ENCODE measurements at places on chromosomes 1 and 21.
A peak's percentile ranks its signal among the peaks of the same experiment; 100 is the strongest.

DNA sequence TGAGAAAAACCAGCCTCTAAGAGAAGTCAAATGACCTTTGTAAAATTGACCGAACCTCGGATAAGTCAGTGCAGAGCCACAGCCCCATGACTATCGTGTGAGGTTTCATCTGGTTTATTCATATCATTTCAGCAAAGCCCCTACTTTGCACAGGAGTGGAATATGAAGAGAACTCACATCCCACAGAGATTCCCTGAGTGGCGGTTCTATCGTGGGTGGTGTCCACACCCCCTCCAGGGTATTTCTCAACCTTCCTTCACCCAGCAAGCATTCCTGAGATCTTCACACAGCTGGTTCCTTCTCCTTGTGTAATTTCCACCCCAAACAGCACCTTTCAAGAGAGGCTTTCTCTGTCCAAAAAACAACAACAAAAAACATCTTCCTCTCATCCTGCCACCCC, 47.5 kb downstream of the EVA1C start:
- no peak for DNase-seq

DNA sequence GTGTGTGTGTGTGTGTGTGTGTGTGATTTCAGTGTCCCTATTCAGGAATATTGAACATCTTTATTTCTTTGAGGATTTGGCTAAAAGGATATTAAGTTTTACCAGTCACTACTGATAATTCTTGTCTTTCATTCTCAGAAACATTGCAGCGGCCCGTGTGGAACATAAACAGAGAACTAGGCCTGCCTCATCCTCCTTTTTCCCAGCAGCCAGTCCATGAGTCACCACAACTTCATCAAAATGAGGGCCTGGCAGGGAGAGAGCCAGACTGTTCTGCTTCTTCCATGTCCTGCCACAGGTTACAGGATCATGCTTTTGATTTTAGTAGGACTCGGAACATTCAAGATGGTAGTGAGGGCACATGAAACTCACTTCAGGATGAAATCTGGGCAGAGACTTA, 50.7 kb downstream of the LRIG2 start:
- DNase-seq = no peak

DNA sequence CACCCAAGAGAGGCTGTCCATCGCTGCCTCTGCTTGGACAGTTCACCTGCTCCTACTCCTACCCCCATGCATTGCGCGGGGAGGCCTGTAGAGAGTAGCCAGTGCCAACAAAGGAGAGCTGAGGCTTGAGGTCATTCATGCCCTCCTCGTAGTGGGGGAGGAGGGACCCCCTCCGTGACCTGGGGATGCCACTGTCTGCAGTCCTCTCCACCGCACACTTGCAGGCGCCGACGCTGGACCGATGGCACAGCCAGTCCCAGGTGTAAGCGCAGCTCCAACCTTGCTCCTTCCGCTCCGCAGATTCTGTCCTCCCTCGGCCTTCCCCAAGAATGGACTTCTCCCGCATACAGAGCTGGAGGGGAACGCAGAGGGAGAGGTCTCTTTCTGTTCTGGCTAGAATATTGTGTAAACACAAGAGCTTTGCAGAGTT, 672 bp upstream of the PHLDA3 start:
- no peak for DNase-seq

DNA sequence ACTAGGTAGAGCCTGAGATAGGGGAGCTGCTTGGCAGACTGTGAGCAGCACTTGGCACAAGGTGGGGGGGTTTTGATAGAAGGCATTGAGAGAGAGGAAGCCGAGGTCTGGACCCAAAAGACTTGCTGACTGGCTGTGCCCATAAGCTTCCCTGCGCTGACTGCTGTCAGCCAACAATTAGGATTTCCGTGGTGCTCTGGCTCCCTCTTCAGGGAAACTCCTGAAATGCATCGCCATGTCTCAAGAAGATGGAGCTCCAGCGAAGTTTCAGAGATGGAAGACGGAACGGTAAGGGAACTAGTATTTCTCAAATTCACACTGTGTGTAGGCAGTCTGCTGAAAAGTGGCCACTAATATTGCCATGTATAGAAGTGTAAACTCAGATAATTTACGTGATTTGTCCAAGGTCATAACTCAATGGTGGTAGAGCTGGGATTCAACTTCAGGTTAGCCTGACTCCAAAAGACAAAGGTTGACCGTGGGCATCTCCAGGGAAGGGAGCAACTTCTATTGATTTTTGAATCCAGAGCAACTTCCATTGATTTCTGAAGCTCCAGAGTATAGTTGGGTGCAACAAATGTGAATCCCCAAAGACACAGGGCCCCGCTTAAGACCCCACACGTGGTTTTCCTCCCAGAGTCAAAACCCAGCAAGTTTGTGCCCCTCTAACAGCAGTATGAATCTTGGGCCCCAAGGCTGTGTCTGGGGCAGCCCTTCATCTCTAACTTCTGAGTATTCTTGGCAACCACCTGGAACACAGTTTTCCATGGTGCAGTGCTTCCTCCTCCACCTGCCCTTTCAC, 44.5 kb upstream of the CRNN start:
- DNase-seq = peak; percentile 80

- DNase-seq = no peak
These were observed 40.4 kb downstream of the RNF187 start for GRCh38 chr1:228527596-228527995.

GRCh38 chr21:26655460-26655859, 82.4 kb upstream of the CYYR1 start:
- no peak for DNase-seq

DNA sequence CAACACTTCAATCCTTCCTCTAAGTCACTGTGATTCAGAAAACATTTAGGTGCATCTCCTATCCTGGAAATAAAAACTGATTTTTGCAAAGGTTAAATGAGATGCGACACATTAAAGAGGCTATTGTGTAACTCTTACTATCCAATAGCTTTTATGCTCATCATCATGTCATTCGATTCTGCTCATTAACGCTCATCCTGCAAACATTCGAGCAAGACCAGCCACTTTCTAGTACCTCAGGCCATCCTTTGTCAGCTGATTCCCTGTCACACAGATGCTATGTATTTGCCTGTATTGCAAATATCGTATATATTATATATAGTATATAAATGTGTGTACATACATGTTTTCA, 131.6 kb downstream of the TLR5 start:
- no peak for DNase-seq

DNA sequence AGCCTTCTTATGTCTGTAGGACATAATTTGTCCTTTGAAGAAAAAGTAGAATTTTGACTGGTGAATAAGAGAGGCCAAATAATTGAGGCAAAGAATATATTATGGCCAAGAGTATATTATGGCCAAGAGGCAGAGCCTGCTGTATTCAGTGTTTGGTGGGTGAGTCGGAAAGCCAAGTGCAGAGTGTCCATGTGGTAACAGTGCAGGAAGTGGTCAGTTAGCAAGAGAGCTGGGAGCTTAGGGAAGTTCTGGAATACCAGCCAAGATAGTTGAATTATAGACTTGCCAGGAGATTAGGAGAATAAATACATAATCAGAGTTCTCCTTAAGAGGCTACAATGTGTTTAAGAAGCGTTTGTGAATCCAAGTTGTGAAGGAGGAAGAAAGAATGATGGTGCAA, 131.5 kb upstream of the LMO4 start:
- no peak for DNase-seq

GRCh38 chr1:165303386-165303785, 53.1 kb downstream of the LMX1A start:
- DNase-seq = no peak

DNA sequence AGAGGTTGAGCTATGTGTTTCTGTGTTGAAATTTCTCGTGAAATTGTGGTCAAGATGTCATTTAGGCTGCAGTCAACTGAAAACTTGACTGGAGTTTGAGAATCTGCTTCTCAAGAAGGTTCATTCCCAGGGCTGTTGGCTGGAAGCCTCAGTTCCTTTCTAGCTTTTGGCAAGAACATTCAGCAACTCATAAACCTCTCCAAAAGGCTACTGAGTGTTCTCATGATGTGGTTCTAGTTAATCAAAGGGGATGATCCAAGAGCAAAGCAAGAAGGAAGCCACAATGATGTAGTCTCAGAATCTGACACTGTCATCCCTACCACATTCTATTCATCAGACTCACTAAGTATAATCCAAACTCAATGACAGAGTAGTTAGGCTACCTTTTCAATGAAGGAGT, 66.6 kb downstream of the SPATA6 start:
- DNase-seq = no peak

DNA sequence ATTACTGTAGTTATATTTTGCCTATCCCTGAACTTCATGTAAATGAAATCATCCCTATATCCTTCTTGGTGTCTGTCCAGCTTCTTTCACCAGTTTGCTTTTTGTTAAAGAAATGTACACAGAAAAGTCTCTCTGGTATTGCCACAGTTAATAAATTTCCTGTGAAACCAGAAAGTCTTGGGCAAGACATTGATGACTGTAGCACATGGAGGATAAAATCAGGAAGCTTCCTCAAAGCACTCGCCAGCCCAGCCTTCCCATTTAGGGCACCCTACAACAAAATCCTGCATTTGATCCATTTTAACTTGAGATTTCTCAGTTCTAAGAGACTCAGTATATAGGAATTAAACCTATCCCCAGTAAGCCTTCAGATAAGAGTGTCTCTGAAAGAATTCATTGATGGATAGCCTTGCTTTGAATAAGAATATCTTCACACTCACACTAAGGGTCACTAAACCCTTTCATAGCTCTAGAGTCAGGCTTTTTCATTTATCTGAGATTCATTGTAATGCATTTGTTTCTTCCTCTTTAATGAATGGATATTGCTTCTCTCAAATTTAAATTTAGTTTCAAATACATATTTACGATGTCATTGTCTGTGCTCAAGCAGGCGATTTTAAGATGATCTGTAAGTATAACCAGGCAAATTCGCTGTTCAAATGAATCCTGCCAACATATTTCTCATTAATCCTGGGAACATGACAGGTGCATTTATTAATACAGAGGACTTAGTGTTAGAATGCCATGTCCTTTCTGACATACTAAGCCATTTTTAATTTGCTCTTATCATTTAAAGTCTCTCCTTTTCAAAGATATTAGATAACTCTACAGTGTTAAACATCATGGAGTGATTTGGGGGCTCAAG, 153.1 kb downstream of the GRIK1 start:
- DNase-seq = no peak

GRCh38 chr1:115134850-115135480, 45.7 kb upstream of the TSPAN2 start:
- no peak for DNase-seq

- peak; percentile 89 for DNase-seq
These were observed 78.5 kb downstream of the GALNT2 start for GRCh38 chr1:230145505-230145899.

GRCh38 chr1:221174330-221174993, 295.2 kb downstream of the HLX start:
- DNase-seq = no peak

DNA sequence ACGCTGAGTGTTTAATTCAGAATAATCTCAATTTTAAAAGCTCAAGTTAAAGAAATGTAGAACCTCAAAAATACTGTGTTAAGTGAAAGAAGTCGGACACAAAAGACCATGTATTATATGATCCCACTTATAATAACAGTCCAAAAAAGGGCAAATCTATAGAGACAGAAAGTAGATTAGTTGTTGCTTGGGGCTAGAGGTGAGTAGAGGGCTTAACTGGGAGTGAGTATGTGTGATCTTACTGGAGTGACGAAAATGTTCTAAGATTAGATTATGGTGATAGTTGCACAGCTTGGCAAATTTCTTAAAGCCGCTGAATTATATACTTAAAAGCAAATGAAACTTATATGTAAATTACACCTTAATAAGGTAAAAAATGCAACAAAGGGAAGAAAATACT, 150.5 kb downstream of the APP start:
- no peak for DNase-seq

GRCh38 chr1:96509339-96509738, 212.2 kb upstream of the PTBP2 start:
- no peak for DNase-seq

- no peak for DNase-seq
These were observed 1.9 kb downstream of the SH2D2A start for GRCh38 chr1:156814571-156815260.

- peak; percentile 92 for DNase-seq
These were observed 73.8 kb downstream of the MRPL37 start for GRCh38 chr1:54273795-54274163.

GRCh38 chr1:117173006-117173405, 37.7 kb downstream of the VTCN1 start:
- no peak for DNase-seq

DNA sequence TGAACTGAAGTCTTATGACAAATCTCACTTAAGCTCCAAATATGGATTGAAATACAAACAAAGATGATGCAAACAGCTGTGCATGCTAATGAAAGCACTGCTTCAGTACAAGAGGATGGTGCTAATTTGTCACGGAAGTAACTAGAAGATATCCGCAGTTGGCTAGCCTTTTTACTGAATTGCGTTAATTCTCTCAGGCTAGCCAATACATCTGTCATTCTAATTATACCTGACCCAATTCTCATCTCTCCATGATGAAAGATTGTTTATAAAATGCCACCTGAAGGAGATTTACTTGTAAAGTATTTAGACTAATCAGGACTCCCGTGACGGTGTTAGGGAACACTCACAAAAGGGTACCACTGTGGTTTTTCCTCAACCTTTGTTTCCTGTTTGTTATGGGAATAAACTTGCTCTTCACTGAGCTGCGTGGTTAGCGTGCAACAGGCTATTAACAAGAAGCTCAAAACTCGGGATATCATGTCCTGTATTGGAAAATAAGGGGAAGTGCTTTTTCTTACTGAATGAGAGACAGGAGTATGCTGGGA, 162.5 kb downstream of the APP start:
- peak; percentile 79 for DNase-seq

GRCh38 chr21:17003258-17003615, 509.6 kb upstream of the CXADR start:
- DNase-seq = no peak

- DNase-seq = no peak
These were observed 410 bp downstream of the ACTA1 start for GRCh38 chr1:229433364-229434004.

GRCh38 chr1:150622303-150622975, 7.0 kb downstream of the ENSA start:
- no peak for DNase-seq

- no peak for DNase-seq
These were observed 4.2 kb upstream of the S100A12 start for GRCh38 chr1:153379591-153379990.

GRCh38 chr1:177632923-177633615, 336.8 kb downstream of the SEC16B start:
- DNase-seq = no peak

GRCh38 chr1:8477983-8478362, 160.1 kb downstream of the SLC45A1 start:
- no peak for DNase-seq

- DNase-seq = peak; percentile 85
These were observed 16.6 kb upstream of the DR1 start for GRCh38 chr1:93328809-93329760.

DNA sequence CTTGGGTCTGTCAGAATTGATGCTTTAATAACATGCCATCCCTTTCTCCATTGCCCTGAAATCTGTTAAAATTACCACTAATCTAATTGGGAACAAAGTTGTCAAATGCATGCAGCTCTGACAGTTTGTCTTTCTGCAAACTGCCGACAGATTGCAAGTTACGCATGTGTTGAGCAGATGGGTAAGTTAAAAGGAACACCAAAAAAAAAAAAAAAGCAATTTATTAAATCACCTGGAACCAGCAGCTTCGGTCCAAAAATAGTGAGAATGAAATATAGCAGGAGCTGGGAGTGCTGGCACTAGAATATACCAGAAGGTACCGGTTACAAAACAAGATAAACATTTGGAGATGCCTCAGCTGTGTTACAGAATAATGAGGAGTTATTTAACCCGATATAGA, 149.6 kb upstream of the C1orf87 start:
- DNase-seq = peak; percentile 95

- no peak for DNase-seq
These were observed 281.6 kb downstream of the BRINP3 start for GRCh38 chr1:190196020-190196419.
